ENCODE measurements at places on chromosomes 7 and 10.

DNA sequence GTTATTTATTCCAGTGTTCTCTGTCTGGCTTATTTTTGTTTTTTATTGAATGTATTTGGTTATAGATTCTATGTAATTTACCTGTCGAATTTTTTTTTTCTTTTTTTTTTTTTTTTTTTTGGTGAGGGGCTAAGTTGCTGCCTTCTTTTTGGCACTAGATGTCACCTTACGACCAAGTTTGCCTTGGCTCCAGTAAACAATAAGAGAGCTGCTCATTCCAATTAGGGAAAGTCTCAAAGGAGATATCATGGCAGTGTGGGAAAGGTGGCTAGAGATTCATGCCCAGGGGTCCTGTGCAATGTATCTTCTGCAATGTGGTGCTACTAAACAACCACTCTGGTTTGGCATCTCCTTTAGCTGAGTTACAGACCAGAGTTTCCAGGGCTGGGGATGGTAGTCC lies 84.0 kb downstream of the PTPN20 start:
- DNase-seq, result no peak

DNA sequence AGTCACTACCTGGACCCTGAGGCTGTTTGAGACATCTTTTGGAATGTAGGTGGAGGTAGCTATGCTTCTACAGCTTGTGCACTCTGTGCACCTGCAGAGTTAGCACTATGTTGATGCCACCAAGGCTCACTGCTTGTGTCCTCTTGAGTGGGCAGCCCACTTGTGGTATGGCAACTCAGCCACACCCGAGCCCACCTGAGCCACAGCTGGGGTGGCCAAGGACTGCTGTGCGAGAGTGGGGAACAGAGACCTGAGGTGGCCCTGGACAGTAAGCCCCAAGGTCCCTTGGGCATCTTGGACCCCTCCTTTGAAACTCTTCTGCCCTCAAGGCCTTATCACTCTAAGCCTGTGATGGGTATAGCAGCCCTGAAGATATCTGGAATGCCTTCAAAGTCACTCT lies 25.7 kb downstream of the MYO1G start:
- no peak for DNase-seq

DNA sequence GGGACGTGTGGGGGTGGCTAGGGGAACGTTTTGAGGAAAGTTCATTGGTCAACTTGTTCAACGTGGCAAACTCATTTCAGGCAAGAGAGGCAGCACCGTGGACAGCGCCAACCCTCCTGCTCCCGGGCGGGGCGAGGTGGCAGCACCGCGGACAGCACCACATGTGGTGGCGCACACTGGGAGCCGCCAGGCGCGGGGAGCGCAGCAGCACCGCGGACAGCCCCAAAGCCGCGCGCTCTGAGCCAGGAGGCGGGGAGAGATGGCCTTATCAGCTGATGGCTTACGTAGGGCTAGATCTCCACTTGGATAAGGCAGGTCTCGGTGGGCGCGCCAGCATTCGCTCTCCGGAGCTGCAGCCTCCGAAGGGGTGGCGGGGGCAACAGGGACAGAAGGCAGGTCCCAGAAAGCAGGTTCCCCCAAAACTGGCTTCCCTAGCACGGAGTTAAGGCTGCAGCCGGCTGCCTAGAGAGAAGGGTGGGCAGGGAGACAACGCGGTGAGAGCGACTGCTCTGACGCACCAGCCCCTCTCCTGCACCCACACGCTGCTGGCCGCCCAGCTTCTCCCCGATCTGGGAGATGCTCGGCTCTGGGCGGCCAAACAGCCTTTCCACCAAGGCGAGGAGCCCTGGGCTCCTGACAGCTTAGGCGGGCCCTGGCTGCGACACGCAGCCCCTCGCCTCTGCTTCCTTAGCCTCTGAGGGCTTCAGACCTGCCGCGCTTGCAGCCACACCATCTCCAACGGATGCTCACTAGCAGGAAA lies at the start of gene HTR5A:
HTR5A (plus strand) TSS at position 333 of the 760 bp plus-strand sequence. CDS start 576 bp downstream, outside the sequence.
- DNase-seq, result peak; percentile 93

- DNase-seq, result no peak
Measured at GRCh38 chr10:89302625-89303024, 779 bp downstream of the IFIT2 start.

Measured in right cardiac atrium (tissue), 5 donors.